ENCODE measurements at places on chromosomes 2 and 18. TPM values are rescaled to one million over a fixed set of nuclear protein-coding genes. Genes with fewer than 3 reads are reported as not detected.

The CHRNG gene
- total RNA-seq, result not detected

The MROH2A gene
- total RNA-seq, result not detected

The GAREM2 gene
- total RNA-seq, result 4.0 TPM

The TSPYL6 gene
- total RNA-seq, result not detected

The HES6 gene
- total RNA-seq, result 12.0 TPM

The G6PC2 gene
- total RNA-seq, result not detected

The ICA1L gene
- 13.7 TPM for total RNA-seq

The PPP1R1C gene
- total RNA-seq, result not detected

The ASB18 gene
- not detected for total RNA-seq

The MOGAT1 gene
- total RNA-seq, result not detected
